ENCODE measurements at places on chromosomes 11 and 22.
A peak's percentile ranks its signal among the peaks of the same experiment; 100 is the strongest.

- no peak for DNase-seq
Observed at GRCh38 chr11:71441251-71441650, 6.9 kb downstream of the DHCR7 start.

- DNase-seq: no peak
Observed at GRCh38 chr11:121478226-121478894, 25.6 kb upstream of the SORL1-AS1 start.

- no peak for DNase-seq
Observed at GRCh38 chr11:121090145-121090721, 10.8 kb upstream of the TECTA start.

DNA sequence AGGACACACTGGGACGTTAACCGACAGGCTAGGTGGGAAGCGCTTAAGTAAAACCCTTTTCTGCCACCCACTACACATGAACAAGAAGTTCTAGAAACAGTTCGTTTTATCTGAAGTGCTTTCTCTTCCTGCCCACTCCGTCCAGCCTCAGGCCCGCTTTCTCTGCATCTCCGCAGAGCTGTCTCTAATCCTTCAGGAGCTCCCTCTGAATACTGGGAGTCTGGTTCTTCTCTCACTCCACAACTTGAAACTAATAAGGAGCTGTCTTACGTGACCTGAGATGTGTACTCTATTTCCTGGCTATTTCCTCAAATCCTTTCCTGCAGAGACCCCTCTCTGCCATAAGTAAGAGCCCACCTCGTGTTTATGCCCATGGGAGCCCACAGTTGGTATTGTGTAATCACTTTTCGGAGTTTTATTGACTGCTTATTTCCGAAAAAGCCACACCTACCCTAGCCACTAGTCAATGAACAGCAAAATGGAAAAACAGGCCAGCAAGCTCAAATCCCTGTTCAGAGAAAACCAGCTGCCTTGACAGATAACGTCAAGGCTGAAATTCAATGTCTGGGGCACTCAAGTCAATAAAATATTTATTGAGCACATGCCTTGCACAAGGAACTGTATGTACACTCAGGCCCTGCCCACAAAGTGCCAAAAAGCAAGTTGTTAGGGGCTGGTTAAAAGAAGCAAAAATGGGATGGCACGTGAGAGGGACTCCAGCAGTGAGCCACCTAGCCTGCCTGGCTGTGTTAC lies 4.9 kb downstream of the PC start:
- DNase-seq: no peak

- DNase-seq: no peak
Observed at GRCh38 chr11:94405062-94405833, 4.0 kb upstream of the GPR83 start.

DNA sequence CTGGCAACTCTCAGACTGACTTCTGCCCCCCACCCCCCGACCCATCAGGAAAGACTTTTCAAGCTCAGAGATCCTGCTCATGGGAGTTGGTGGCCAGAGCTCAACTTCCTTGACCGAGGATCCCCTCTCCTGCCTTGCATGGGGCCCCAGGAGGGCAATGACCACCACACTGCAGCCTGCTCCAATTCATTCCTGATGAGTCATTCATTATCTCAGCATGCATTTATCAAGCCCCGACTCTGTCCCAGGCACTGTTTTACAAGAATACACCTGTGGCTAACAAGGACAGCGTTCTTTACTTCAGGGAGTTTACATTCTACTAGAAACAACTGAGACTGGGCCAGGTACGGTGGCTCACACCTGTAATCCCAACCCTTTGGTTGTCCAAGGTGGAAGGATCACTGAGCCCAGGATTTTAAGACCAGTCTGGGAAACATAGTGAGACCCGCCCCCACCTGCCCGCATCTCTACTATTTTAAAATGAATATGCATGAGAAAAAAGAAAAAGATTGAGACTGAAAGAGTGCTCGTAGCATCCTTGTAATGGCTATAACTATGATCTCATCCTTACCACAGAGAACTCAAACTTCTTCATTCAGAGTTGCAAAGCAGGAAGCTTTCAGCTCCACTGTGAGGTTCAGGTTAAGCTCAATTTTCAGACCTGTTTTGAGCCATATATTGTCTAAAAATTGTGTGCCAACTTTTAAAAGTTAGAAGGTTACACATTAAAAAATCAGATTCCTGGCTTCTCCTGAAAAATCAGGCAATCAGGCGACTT lies 60.4 kb downstream of the FEZ1 start:
- no peak for DNase-seq

DNA sequence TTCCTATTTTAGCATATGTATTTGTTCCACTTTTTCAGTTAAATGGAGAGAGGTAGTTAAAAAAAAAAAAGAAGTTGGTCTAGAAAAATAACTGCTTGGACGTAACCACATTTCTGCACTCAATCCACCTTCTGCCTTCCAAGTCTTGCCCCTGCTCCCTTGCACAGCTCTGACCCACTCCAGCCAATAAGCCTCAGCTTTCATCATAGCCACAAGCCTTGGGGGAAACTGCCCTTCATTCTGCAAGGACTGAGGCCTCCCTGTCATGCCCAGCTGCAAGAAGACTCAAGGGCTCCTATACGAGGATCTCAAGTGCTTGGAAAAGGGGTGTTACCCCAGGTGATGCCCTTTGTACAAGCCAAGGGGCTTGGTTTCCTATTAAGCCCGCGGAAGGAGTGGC lies 36.0 kb upstream of the OAF start:
- DNase-seq: no peak

DNA sequence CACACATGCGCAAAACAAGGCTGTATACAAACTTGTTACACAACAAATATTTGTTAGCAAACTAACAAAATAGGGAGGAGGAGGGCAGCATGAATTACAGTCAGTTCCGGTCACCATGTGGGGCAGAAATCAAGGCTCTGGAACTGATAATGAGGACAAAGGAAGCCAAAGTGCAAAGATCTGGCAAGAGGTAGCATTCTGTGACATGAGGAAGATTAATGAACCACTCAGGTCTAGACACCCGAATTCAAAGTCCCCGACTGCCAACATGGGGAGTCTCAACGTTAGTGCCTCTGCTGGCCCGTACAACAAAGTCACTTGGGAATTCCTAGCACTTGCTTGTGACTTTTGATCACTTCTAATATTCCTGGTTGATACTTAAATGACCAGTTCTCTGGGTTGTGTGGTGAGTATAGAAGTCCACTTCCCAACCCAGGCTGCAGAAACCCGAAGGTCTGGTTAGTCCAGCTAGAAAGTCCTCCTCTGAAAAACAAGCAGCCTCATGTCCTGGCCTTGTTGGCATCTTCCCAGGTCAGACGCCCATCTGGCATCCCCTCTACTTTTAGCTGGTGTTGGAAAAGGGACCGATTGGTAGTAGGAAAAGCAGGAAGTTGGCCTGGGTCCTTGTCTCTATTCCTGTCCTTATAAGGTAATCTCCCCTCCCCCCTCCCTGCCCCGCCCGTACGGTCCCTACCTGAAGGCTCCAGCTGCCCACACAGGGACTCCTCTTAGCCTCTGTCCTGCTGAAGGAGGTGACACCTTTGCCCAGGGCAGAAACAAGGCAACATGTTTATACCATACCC lies 1.6 kb downstream of the SUN2 start:
- DNase-seq: peak; percentile 84

DNA sequence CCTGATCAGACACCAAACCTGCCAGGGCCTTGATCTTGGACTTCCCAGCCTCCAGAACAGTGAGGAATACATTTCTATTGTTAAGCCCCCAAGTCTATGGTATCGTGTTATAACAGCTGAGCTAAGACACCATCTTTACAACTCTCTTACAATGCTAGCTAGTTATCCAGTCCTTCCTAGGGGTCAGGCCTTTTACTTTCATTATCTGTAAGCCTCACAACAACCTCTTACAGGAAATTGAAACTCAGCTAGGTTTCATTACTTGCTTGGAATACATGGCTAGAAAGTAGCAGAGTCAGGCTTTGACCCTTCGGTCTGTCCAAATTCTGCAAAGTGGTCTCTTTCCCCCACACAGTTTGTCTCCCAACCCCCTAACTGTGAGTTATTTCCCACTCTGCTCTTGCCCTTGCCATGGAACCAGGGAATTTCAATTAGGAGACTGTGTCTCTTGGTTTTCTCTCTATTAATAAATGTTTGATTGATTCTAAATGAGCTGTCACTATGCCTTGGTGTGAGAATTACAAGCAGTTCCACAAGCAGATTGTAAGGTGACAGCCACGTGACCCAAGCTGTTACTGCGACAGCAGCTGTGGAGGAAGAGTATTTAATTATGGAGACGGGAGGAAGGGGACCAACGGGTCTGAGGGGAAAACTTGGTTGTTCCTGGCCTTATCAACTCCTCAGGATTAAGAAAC lies 38.4 kb upstream of the CLMP start:
- no peak for DNase-seq

GRCh38 chr11:120985718-120986569 lies 38.0 kb upstream of the TBCEL start:
- no peak for DNase-seq

DNA sequence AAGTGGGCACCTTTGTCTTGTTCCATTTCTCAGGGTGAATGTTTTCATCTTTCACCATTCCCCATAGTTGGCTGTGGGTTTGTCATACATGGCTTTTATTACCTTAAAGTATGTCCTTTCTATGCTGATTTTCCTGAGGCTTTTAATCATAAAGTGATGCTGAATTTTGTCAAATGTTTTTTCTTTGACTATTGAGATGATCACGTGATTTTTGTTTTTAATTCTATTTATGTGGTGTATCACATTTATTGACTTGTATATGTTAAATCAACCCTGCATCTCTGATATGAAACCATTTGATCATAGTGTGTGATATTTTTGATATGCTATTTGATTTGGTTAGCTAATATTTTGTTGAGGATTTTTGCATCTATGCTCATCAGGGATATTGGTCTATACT lies 216.4 kb upstream of the FAT3 start:
- DNase-seq: no peak

GRCh38 chr22:17951315-17951714 lies 73.0 kb downstream of the MICAL3 start:
- DNase-seq: no peak

- no peak for DNase-seq
Observed at GRCh38 chr11:113286509-113287497, 27.6 kb upstream of the TTC12 start.

- DNase-seq: no peak
Observed at GRCh38 chr11:79047321-79047720, 393.5 kb downstream of the TENM4 start.

GRCh38 chr22:48636746-48637145 lies 1190.9 kb downstream of the BRD1 start:
- no peak for DNase-seq

DNA sequence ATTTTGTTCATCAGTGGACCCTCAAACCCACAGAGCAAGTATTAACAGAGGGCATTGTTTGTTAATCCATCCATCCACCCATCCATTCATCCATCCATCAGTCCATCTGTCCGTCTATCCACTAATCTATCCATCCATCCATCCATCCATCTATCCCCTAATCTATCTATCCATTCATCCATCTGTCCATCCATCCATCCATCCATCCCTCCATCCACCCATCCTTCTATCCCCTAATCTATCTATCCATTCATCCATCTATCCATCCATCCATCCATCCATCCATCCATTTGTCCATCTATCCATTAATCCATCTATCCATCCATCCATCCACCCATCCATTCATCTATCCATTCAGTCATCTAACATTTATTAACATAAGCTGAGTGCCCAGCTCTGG lies 307.3 kb downstream of the MIAT start:
- no peak for DNase-seq

GRCh38 chr11:117607449-117607848 lies 189.6 kb downstream of the DSCAML1 start:
- no peak for DNase-seq

GRCh38 chr22:21677606-21678443 lies 12.0 kb downstream of the PPIL2 start:
- DNase-seq: no peak

DNA sequence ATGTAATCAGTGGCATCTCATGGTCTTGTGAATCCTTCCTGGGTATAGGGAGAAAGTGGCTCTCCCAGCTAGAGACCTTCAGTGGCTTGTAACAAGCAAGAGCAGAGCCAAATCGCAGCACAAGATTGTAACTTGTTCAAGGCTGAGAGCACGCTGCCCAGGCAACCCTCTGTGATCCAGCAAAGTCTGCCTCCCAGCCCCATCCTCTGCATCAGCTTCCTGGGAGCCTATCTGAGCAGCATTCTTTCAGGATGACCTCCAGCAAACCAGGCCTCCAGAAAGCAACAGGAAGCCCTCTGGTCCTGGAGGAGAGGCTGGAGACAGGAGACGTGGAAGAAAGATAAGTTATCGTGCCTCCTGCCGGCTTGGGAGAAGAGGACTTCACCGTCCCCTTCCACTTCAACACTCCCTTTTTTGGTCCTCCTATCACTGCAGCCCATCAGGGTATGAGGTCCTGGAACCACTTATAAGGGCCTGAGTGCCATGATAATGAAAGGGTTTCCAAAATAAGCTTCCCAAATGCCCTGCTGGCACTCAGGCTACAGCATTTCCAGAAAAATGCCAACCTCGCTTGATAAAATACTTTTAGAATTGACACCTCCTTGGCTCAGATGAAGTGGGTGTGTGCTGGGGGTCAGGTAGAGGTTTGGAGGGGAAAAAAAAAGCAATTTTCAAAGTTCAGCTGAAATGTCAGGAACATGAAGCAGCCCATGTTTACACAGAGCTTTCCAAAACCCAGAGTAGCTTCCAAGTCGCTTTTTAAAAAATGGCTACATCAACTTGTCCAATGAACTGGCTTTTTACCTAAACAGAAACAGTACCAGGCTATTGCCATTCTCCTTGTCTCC lies 80.2 kb downstream of the PLEKHA7 start:
- DNase-seq: no peak

DNA sequence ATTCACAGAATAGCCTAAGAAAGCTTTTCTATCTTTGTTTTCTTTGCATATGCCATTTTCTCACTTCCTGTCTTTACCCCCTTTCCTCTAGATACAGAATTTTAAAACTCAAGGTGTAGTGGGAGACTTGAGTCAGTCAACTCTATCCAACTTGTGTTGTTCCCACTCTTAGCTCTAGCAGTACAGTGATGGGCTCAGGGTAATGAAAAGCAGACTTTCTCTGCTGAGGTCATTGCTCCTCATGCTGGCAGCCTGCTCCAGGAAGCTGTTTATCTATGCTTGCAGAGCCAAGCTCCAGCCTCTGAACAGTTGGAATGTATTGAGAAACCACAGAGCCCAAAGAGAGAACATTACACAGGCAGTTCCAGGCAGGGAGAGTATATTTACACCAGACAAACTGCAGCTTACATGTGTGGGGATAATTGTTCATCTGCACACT lies 68.1 kb downstream of the CSTPP1 start:
- DNase-seq: peak; percentile 88

DNA sequence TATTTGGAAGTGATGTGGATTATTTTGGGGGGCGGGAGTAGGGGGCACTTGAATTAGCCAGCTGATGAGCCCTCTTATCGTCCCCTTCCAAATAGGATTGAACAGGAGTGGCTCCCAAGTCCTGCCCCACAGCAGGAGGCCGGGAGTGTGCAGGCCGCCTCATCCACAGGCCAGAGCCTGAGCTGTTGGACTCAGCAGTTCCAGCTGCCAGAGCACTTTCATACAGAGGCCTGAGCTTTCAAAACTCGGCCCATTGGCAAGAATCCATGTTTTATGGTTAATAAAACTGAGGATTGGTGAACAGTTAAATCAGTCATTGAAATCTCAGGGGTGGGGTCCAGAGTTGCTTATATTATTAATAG lies 9.6 kb downstream of the FAM118A start:
- DNase-seq: no peak

Measured in NCI-H446 treated with DMSO at 0.1 percent for 48 hours (cell line).